Dermis microvascular lymphatic vessel endothelial cell (primary cell): ENCODE measurements at places on chromosomes 12 and 14. TPM values are rescaled to one million over a fixed set of nuclear protein-coding genes. Genes with fewer than 3 reads are reported as not detected.

The ITPK1 gene
- total RNA-seq: 9.6 and 19.5 TPM in 2 replicates

The CLEC1A gene
- total RNA-seq: 12.1 and 14.9 TPM in 2 replicates

GRCh38 chr12:125755512-125755911 is 690.3 kb downstream of the AACS start:
- DNase-seq: no peak

DNA sequence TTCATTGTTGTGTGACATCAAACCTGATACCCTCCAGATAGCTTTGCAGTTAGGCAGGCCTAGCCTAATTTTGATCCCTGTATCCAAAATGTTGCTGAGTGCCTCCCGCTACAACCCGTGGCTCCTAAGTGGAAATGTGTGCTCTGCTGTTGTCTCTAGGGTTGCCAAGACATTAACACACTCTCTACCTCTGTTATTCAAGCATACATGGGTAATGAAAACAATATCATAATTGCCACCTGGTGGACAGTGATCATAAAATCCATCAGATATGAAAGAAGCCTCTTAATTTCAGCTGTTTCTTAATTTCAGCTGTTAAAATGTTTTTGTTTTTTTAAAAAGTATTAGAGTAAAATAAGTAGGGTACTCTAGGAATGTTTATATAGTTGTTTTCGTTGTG is 93.5 kb downstream of the PLEKHA5 start:
- peak; percentile 34 for DNase-seq

- no peak for DNase-seq
These were observed 72.7 kb upstream of the MANSC4 start for GRCh38 chr12:27852742-27853141.

DNA sequence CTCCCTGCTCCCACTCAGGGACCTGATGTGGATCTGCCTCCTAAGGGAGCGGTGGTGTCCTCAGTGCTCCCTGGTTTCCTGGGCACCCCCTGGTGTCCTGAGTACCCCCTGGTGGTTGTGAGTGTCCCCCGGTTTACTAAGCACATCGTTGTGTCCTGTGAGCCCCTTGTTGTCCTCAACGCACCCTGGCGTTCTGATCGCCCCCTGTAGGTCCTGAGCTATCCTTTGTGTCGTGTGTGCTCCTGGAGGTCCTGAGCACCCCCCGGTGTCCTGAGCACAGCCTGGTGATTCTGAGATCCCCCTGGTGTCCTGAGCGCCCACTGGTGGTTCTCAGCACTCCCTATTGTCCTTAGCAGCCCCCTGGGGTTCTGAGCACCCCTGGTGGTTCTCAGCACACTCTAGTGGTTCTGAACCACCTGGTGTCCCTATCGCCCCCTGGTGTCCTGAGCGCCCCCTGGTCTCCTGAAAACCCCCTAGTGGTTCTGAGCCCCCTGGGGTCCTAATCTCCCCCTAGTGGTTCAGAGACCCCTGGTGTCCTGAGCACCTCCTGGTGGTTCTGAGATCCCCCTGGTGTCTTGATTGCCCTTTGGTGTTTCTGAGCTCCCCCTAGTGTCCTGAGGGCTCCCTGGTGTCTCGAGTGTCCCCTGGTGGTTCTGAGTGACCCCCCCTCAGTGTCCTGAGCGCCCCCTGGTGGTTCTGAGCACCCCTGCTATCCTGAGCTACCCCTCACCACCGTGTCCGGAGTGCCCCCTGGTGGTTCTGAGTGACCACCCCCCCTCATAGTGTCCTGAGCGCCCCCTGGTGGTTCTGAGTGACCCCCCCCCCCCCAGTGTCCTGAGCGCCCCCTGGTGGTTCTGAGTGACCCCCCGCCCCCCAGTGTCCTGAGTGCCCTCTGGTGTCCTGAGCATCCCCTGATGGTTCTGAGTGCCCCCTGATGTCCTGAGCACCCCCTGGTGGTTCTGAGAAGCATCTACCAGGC is 615.1 kb downstream of the TMEM121 start:
- no peak for DNase-seq
